OCI-LY7 (cell line): ENCODE measurements at places on chromosomes 13 and 19.

- DNase-seq: no peak
Observed at GRCh38 chr19:31718032-31718431, 368.8 kb upstream of the TSHZ3 start.

- DNase-seq: no peak
Observed at GRCh38 chr13:52925775-52926285, 77.4 kb upstream of the PCDH8 start.

- no peak for DNase-seq
Observed at GRCh38 chr13:113930671-113931637, 42.9 kb downstream of the C13orf46 start.

DNA sequence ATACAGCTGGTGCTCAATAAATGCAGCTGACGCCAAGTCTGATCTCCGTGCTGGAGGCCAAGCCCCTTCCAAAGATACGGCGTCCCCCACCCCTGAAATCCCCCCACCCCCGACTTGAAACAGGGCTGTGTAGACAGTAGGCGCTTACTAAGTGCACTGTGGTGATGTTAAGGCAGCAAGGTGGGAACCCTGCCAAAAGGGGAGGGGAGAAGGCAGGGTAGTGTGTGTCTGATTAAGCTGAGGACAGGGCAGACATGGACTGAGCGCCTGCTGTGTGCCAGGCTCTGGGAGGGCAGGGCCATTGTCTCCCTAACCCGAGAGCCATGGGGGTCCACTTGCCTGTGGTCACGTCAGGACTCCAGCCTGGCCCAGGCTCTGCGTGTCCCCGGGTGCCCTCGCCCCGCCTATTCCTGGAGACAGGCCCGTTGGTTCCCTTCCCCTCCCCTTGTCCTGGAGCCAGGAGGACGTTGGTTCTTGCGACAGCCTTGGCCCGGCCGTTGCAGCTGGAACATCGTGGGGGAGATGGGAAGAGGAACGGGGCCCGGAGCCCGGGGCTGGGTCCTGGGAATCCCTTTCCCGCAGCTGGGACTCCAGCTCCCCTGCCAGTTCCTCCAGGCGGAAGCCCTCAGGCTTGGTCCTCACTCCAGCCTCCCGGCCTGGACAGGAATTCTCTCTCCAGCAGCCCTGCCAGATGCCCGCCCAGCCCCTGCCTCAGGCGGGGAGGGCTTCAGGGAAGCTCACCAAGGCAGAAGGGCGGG lies 1.7 kb upstream of the ELANE start:
- DNase-seq: no peak
